ENCODE measurements at places on chromosomes 1 and 21. TPM values are rescaled to one million over a fixed set of nuclear protein-coding genes. Genes with fewer than 3 reads are reported as not detected.

PDE4B gene
- total RNA-seq: 22.3 TPM

PRRC2C gene
- total RNA-seq: 256 TPM

MYOM3 gene
- not detected for total RNA-seq

GPR52 gene
- total RNA-seq: 0.60 TPM

RHD gene
- total RNA-seq: not detected

FMN2 gene
- not detected for total RNA-seq

GABRD gene
- total RNA-seq: not detected

HPDL gene
- total RNA-seq: 51.8 TPM

EFCAB7 gene
- total RNA-seq: 6.9 TPM

UBXN10 gene
- total RNA-seq: 1.2 TPM

KRTAP19-1 gene
- total RNA-seq: not detected

C1orf94 gene
- total RNA-seq: not detected

TRIM46 gene
- total RNA-seq: 4.9 TPM

LEFTY2 gene
- not detected for total RNA-seq

CSMD2 gene
- total RNA-seq: not detected

FOXD2 gene
- not detected for total RNA-seq

MX2 gene
- 30.2 TPM for total RNA-seq

DMRTB1 gene
- not detected for total RNA-seq

ARHGEF16 gene
- total RNA-seq: 0.12 TPM

IGSF21 gene
- not detected for total RNA-seq

ANGPTL7 gene
- total RNA-seq: not detected

RHBDL2 gene
- not detected for total RNA-seq

FCAMR gene
- not detected for total RNA-seq

SPRR2B gene
- not detected for total RNA-seq

C1QB gene
- not detected for total RNA-seq

CXADR gene
- total RNA-seq: 0.56 TPM

TMEM269 gene
- 0.06 TPM for total RNA-seq

CFHR5 gene
- total RNA-seq: not detected

SRGAP2C gene
- 19.1 TPM for total RNA-seq

LRP8 gene
- 42.3 TPM for total RNA-seq

DIPK1A gene
- 9.4 TPM for total RNA-seq

CELA3A gene
- not detected for total RNA-seq

NTMT2 gene
- not detected for total RNA-seq

RNU1-3 gene
- total RNA-seq: 874 TPM

HES2 gene
- not detected for total RNA-seq

CIART gene
- total RNA-seq: 5.2 TPM

MR1 gene
- 15.5 TPM for total RNA-seq

SERTAD4 gene
- not detected for total RNA-seq

HNRNPCL2 gene
- not detected for total RNA-seq

MIGA1 gene
- total RNA-seq: 7.5 TPM

PIGC gene
- total RNA-seq: 20.1 TPM

S100A1 gene
- not detected for total RNA-seq

EPHA10 gene
- not detected for total RNA-seq

KCNJ9 gene
- 0.04 TPM for total RNA-seq

APOBEC4 gene
- total RNA-seq: not detected

S100A7A gene
- total RNA-seq: not detected

SUSD4 gene
- total RNA-seq: 0.22 TPM

PODN gene
- total RNA-seq: not detected

TSPAN2 gene
- 0.16 TPM for total RNA-seq

SYPL2 gene
- not detected for total RNA-seq

COPA gene
- 119 TPM for total RNA-seq
